ENCODE measurements at places on chromosomes 3 and 15.

DNA sequence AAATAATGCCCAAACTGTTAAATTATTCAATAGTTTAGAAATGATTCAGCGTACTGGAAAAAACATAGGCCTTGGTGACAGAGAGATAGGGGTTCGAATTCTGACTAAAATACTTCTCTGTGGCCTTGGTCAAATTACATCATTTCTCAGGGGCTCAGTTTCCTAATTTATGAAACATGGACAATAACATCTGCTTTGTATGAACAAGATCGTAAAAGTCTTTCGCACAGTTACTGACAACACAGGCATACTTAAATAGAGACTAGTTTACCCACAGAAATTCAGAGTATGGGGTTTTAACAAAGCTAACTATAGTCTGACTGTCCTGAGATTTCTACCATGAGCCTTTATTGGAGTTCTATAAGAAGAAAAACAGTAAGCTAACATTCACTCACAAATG, 440.4 kb downstream of the FHIT start:
- H3K27ac ChIP-seq, result no peak overlapping the region
- peaks cover 11% of the 10 kb centered on the region for H3K36me3 ChIP-seq
- DNase-seq, result no peak
- no peak overlapping the region for H3K4me3 ChIP-seq
- peaks cover 9% of the 10 kb centered on the region for H3K4me1 ChIP-seq

DNA sequence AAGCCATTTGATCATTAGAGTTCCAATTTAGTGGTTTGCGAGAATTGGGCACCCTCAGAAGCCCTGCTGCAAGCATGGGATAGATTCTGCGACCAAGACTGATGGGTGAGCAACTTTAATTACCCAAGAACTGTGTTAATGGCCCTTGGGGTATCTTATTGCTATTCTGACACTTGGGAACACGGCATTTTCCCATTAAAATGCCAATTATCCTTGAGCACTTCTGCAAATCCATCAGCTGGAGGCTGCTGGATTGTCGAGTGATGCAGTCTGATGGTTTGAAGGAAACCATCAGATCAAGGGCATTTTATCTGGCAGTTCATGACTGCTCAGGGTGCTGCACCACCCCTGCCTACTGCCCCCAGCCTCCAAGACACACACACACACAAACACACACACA, 183.6 kb upstream of the PROK2 start:
- H3K36me3 ChIP-seq, result no peaks in the 10 kb centered on the region
- no peak for DNase-seq
- no peaks in the 10 kb centered on the region for H3K4me1 ChIP-seq

GRCh38 chr3:172876297-172876696, 125.8 kb downstream of the ECT2 start:
- peaks cover 25% of the 10 kb centered on the region for H3K36me3 ChIP-seq
- H3K27ac ChIP-seq, result no peak overlapping the region
- peaks cover 37% of the 10 kb centered on the region for H3K4me1 ChIP-seq
- no peak overlapping the region for H3K4me3 ChIP-seq
- DNase-seq, result no peak

GRCh38 chr3:26011276-26011675, 221.4 kb downstream of the OXSM start:
- DNase-seq, result no peak
- H3K4me1 ChIP-seq, result peaks cover 7% of the 10 kb centered on the region
- no peaks in the 10 kb centered on the region for H3K27me3 ChIP-seq

DNA sequence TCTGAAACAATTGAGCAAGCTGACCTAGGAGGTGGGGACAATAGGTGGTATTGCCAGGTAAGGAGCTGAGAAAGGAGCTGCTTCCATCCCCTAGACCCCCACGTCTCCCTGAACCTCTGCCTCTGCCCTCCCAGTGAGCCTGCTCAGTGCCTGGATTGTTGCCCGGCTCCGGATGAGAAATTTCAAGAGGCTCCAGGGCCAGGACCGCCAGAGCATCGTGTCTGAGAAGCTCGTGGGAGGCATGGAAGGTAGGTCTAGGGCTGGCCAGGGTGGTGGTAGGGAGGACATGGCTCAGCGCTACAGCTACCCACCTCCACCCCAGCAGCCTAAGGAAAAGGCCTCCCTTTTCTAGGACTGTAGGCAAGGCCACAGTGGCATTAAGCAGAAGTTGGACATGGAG, 13.3 kb downstream of the DUOX1 start:
- H3K27me3 ChIP-seq, result peaks cover 22% of the 10 kb centered on the region
- DNase-seq, result no peak
- no peak overlapping the region for H3K4me3 ChIP-seq
- H3K36me3 ChIP-seq, result no peaks in the 10 kb centered on the region
- H3K4me1 ChIP-seq, result no peaks in the 10 kb centered on the region

DNA sequence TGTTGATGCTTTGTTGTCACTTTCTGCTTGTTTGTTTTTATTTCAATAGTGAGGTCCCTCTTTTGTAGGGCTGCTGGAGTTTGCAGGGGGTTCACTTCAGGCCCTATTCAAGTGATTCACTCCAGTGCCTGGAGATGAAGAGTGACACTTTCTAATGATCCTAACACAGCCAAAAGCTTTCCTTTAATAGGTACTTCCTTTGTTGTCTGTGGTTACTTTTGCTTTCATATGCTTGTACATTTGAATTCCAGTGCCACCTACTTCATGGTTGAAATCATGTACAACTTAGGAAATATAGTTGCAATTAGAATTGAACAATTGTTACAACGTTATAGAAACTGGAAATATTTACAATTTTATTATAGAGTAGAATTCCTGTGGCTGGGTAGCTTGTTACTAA, 466.8 kb upstream of the EPHA3 start:
- no peak overlapping the region for H3K27ac ChIP-seq
- no peak overlapping the region for H3K4me3 ChIP-seq
- no peaks in the 10 kb centered on the region for H3K27me3 ChIP-seq
- H3K36me3 ChIP-seq, result no peaks in the 10 kb centered on the region
- H3K4me1 ChIP-seq, result peaks cover 7% of the 10 kb centered on the region
- no peak for DNase-seq

DNA sequence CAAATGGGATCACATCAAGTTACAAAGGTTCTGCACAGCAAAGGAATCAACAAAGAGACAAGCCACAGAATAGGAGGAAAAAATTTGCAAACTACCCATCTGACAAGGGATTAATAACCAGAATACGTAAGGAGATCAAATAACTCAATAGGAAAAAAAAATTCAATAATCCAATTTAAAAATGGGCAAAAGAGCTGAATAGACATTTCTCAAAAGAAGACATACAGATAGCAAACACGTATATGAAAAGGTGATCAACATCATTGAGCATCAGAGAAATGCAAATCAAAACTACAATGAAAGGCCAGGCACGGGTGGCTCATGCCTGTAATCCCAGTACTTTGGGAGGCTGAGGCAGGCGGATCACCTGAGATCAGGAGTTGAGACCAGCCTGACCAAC, 23.5 kb upstream of the CPEB1 start:
- no peaks in the 10 kb centered on the region for H3K36me3 ChIP-seq
- no peaks in the 10 kb centered on the region for H3K27me3 ChIP-seq
- DNase-seq, result no peak

DNA sequence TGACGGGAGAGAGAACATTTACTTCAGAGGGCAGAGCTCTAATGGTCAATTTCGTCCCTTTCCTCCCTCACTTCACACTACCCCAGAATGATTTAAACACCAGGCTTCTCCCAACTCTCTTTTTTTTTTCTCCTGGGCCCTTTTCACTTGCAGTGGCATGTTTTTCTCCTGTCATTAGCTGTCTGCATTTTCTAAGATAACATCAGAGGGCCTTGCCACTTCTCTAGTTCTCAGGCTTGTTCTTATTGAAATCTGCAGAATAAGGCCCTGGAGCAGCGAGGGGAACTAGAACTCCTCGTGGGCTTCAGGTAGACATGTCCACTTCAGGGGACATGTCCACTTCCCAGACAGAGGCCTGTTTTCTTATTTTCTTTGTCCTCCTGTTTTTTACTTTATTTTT, 514.4 kb upstream of the TBL1XR1 start:
- no peaks in the 10 kb centered on the region for H3K36me3 ChIP-seq
- H3K4me3 ChIP-seq, result no peak overlapping the region
- H3K4me1 ChIP-seq, result peaks cover 12% of the 10 kb centered on the region
- no peaks in the 10 kb centered on the region for H3K27me3 ChIP-seq

- H3K27ac ChIP-seq, result no peak overlapping the region
- no peak overlapping the region for H3K4me3 ChIP-seq
- peaks cover 23% of the 10 kb centered on the region for H3K4me1 ChIP-seq
- no peaks in the 10 kb centered on the region for H3K36me3 ChIP-seq
- no peak for DNase-seq
Measured at GRCh38 chr15:91919014-91919534, 65.6 kb downstream of the SLCO3A1 start.

- H3K27me3 ChIP-seq, result no peaks in the 10 kb centered on the region
- H3K36me3 ChIP-seq, result no peaks in the 10 kb centered on the region
- DNase-seq, result no peak
- H3K4me1 ChIP-seq, result no peaks in the 10 kb centered on the region
Measured at GRCh38 chr3:46093966-46094365, 66.7 kb upstream of the XCR1 start.

GRCh38 chr15:63019511-63020109, 22.9 kb upstream of the TPM1 start:
- H3K27me3 ChIP-seq, result no peaks in the 10 kb centered on the region
- no peaks in the 10 kb centered on the region for H3K36me3 ChIP-seq
- no peak overlapping the region for H3K4me3 ChIP-seq
- peaks cover 13% of the 10 kb centered on the region for H3K4me1 ChIP-seq
- DNase-seq, result peak; percentile 58

DNA sequence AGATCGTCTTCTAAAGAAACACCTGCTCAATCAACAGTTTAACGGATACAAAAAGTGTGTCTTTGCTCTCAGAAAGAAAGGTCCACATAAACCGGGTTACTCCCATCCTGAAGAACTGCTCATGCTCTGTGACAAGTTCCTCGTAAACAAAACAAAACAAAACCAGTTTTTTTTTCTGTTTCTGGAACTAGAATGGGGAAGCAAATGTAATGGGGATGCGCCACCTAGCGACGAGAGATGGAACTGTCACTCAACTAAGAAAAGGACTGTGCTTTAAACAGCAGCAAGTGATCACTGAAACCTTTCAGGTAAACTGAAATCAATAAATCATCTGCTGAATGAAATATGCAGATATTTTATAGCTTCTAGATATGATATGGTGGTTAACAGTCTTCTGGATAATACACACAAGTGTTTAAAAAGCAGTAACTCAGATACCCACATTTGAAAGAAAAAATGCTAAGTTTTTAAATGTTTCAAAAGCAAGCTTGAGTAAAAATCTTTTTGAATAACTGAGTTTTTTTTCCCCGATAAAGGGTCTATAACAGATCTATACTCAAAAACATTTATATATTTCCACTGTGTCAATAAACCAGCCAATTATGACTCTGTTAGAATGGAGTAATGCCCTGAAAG, 10.9 kb downstream of the TM2D3 start:
- H3K4me1 ChIP-seq, result peaks cover 23% of the 10 kb centered on the region
- peak; percentile 76 for DNase-seq
- peaks cover 31% of the 10 kb centered on the region for H3K36me3 ChIP-seq
- H3K27ac ChIP-seq, result peak overlapping the region; percentile 74

DNA sequence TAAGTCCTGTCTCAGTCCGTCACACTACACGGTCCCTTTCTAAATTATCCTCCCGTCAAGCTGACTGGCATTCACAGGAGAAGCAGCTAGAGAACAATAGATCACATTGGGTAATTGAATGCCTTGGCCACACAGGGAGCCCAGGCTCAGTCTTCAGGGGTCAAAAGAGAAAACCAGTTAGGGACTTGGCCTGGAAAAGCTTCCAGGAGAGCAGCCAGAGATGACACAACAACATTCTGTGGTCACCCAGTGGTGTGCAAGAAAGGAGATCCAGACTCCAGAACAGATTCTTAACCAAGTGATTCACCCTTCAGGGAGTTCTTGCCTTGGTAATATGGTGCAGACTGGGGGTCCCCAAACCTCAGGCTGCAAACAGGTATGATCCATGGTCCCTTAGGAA, 15.9 kb downstream of the ARHGAP31 start:
- peaks cover 18% of the 10 kb centered on the region for H3K4me1 ChIP-seq
- H3K4me3 ChIP-seq, result no peak overlapping the region
- H3K36me3 ChIP-seq, result peaks cover 6% of the 10 kb centered on the region
- peaks cover 8% of the 10 kb centered on the region for H3K27me3 ChIP-seq
- DNase-seq, result no peak

DNA sequence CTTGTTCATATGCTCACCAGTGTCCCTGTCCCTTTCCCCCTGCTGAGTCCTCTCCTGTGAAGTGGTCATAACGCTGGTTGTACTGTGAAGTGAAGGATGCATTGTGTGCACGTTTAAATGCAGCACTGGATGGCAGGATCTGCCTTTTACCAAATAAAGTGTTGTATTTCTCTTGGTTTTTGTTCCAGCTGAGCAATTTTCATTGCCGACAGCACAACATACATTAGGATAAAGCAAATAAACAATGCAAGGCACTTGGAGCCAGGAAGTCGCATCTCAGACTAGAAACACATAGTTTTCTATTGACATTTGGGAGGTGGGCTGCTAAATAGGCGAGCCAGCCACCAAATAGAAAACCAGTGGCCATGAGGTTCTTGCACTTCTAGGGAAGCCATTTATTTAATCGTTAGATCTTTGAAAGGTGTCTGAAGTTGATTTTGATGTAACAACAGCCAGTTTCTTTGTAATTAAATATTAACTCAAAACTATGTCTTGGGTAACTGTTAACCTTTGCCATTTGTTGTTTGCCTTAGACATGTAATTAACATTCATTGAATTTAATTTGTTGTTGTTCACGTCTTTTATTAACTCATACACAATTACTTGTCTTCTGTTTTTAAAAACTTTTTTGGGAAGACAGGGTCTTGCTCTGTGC, 185.3 kb downstream of the FNDC3B start:
- peaks cover 3% of the 10 kb centered on the region for H3K36me3 ChIP-seq
- no peaks in the 10 kb centered on the region for H3K27me3 ChIP-seq
- no peak for DNase-seq
- peaks cover 56% of the 10 kb centered on the region for H3K4me1 ChIP-seq
- H3K4me3 ChIP-seq, result no peak overlapping the region

DNA sequence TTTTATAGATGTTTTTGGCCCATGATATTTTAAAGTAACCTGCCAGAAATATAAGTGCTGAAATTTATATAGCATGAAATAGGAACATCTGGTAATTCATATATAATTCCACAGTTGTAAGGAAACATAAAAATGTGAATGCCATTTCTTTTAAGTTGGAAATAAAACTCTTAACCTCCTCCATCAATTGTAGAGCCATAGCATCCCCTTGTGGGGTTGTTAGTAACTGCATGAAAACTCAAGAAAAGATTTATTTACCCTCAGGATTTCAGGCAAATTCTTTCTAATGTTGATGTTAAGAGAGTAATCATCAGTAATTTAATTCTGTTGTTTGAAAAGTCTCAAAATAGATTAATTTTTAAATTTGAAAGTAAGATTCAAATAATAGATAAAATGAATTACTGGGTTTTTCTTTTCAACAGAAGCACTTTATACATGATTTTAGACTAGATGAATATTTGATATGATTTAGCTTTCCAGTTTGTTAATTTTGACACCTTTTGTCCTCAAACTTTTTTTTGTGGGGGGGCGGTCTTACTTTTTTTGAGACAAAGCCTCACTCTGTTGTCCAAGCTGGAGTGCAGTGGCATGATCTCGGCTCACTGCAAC, 74.7 kb downstream of the RASA2 start:
- no peaks in the 10 kb centered on the region for H3K27me3 ChIP-seq
- H3K4me1 ChIP-seq, result no peaks in the 10 kb centered on the region
- H3K27ac ChIP-seq, result no peak overlapping the region
- H3K36me3 ChIP-seq, result peaks cover 4% of the 10 kb centered on the region

GRCh38 chr15:58473724-58474123, 41.9 kb downstream of the LIPC start:
- H3K27me3 ChIP-seq, result no peaks in the 10 kb centered on the region
- H3K36me3 ChIP-seq, result no peaks in the 10 kb centered on the region

GRCh38 chr3:195200010-195200822, 70.7 kb downstream of the XXYLT1 start:
- peaks cover 26% of the 10 kb centered on the region for H3K4me1 ChIP-seq
- DNase-seq, result no peak
- H3K27me3 ChIP-seq, result no peaks in the 10 kb centered on the region
- no peak overlapping the region for H3K4me3 ChIP-seq
- H3K36me3 ChIP-seq, result no peaks in the 10 kb centered on the region

All from WTC11 (cell line).